ENCODE measurements at places on chromosomes 1 and 21. TPM values are rescaled to one million over a fixed set of nuclear protein-coding genes. Genes with fewer than 3 reads are reported as not detected.

DNA sequence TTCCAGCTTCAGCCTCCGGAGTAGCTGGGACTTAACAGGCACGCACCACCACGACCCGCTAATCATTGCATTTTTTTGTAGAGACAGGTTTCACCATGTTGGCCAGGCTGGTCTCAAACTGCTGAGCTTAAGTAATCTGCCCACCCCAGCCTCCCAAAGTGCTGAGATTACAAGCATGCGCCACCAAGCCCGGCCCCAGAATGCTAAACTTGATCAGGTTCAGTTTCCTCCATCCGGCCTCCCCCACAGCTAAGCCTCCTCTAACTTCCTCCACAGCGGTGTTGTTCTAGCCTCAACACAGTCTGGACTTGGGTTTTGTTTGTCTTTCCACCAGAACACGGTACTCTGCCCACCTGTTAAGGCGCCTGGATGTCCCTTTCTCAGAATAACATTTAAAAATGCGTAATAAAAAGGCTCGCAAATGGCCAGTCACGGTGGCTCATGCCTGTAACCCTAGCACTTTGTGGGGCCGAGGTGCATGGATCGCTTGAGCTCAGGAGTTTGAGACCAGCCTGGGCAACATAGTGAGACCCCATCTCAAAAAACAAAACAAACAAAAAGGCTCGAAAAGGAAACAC is 2.4 kb downstream of the PARP1 start:
- no peak for DNase-seq

GRCh38 chr21:36245649-36246048 is 74.3 kb upstream of the MORC3 start:
- no peak for DNase-seq

DNA sequence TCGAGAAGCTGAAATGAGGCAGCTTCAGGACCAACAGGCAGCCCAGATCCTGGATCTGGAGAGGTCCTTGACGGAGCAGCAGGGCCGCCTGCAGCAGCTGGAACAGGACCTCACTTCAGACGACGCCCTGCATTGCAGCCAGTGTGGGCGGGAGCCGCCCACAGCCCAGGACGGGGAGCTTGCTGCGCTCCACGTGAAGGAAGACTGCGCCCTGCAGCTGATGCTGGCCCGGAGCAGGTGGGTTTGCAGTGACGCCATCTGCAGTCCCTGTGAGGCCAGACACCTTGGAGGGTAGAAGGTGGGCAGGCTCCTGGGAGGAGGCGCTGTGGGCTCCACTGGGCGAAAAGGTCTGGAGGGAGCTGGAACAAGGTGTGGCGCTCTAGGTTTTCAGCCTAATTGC is 39.7 kb downstream of the PCNT start:
- no peak for DNase-seq

RIPK4 gene
- 0.27 TPM for total RNA-seq

DMRTA2 gene
- total RNA-seq = not detected

DNA sequence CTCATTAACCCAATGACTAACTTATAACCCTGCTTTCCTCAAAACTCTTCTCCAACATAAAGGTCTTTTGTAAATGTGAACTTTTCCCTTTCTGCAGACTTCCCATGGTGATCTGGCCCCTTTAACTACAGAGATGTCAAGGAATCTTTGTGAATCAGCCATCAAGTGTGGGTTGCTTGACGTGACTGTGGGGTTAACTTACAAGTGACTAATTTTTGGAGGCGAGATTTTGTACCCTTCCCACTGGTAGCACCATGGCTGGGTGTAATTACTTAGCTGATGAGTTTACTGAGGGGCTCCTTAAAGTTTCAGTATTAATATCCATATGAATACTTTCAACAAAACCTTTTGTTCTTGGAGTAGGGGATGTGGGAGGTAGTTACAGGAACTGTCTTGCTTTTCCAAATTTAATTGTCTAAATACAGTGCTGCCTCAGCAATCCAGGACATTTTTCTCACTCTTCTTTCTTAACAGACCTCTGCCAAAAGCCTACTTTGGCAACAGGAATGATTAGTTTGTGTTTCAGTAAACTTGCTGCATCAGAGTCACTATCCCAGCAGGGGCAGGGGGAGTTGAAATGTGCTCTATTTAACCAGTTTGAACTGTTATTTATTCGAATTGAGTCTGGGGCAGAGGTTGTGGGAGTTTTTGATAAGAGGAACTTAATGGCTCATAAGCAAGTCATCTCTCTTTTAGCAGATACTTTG is 217.3 kb upstream of the FGGY start:
- no peak for DNase-seq

DNA sequence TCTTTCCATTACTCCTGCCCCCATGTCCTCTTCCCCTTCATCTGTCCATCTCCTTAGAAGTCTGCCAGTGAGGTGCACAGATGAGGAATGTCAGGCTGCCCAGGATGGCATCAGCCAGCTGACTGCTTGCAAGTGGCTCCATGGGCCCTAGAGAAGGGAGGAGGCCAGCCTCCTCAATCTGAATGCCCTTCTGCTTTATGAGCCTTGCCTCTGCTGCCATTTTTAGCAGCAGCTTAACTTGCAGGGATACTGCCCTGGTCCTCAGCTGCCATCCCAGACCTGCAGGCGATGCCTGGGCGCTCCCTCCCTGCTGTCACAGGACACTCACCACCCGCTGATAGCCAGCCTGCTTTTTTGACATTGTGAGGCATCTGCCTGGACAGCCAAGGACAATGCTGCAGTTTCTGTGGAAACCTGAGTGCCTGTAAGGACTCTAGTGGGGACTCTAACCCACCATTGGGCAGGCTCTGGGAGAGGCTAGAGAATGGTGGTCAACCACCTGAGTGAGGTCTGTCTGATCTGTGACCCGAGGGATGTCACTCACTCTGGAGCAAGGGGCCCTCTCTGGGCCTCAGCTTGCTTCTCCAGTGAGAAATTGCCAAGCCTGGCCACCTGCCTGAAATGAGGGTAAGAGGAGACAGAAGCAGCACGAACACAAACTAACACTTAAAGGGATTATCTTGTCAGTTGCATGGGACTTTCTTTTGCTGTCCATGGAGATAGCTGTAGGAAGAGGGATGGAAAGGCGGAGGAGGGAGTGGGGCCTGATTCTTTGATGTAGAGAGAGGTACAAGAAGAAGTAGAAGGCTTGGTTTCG is 185.0 kb downstream of the MIS18A start:
- no peak for DNase-seq

MPL gene
- total RNA-seq = 39.6 TPM

DNA sequence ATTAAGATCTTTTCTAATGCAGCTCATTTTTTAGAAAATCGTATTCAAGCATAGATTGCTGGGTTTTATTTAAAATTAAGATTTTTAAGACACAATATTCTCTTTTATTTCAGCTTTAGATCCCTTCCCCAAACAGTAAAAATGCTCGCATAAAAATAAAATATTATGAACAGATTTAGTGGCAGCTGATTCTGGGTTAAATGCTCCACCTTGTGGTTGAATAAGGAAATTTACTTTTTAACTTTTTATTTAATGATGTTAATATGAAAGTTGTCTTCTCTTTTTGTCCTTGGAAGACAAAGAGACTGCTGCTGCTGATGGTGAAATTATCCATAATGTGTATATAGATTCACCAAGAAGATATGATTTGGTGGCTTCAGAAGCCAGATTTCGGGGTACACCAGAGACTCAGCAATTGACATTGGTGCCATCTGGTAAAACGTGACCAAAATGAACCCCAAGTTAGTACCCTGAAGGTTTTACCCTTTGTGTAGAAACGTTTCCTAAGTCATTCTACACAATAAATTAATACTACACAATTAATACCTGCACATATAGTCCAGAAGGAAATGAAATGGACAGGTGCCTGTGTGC is 128.0 kb downstream of the ADAMTS1 start:
- DNase-seq = peak; percentile 64

- DNase-seq = no peak
Measured at GRCh38 chr1:240701412-240701811, 89.5 kb upstream of the GREM2 start.

RAB3B gene
- total RNA-seq = under 0.01 TPM

DNA sequence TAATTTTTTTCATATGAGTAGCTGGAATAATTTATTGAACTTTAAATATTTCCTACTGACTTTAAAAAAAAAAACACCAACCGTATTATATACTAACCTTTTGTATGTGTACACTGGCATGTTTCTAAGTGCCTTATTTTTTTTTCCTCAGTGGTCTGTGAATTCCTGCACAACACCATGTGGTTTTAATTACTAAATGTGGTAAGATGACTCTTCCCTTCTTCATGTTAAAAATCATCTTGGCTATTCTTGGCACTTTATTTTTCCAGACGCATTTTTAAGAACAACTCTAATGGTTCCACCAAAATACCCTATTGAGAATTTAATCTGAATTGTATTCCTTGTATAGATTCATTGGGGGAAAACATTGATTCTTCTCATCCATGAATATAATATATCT is 28.4 kb downstream of the PPP2R5A start:
- DNase-seq = no peak

DNA sequence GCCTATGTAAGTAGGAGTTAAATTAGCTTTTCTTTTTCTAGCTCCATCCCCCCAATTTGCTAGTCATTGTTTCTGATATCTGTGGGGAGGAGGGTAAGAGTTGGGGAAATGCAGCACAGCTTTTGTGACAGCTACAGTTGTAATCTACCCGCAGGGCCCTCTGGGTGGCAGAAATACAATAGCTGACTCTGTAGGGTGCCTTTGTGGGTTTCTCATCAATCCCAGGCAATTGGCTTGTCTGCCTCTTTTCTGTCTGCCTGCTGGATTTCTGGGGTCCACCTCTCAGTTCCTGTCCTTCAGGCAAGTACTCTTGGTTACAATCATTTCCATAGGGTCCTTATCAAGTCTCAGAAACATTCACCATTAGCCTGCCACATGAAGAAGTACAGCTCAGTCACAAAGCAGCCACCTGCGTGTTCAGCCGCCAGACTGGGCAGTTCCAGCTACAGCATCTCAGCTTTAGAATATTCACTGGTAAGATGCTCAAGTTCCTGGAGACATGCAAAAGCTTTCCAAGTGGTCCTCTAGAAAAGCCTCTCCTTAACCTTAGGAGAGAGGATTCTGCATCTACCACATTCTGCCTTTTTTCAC is 19.2 kb upstream of the SLC44A5 start:
- DNase-seq = no peak

SMIM1 gene
- total RNA-seq = 15.6 TPM
